K562 (cell line): ENCODE measurements at places on chromosomes 13 and 19.

GRCh38 chr13:106033659-106034058, 501.8 kb downstream of the EFNB2 start:
- DNase-seq = no peak

GRCh38 chr19:46859637-46860124, 1.1 kb upstream of the ARHGAP35 start:
- DNase-seq = peak; percentile 65

DNA sequence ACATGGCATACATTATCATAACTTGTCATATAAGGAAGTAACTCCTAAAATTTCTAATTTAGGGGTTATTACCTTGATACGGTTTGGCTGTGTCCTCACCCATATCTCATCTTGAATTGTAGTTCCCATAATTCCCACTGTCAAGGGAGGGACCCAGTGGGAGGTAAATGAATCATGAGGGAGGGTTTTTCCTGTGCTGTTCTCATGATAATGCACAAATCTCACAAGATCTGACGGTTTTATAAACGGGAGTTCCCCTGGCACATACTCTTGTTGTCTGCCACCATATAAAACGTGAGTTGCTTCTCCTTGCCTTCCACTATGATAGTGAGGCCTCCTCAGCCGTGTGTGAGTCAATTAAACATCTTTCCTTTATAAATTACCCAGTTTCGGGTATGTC, 76.0 kb downstream of the ZDHHC20 start:
- no peak for DNase-seq

GRCh38 chr13:99053636-99054233, 75.9 kb upstream of the DOCK9 start:
- peak; percentile 88 for DNase-seq

- peak; percentile 31 for DNase-seq
Measured at GRCh38 chr13:94464771-94465170, 14.7 kb downstream of the DCT start.

DNA sequence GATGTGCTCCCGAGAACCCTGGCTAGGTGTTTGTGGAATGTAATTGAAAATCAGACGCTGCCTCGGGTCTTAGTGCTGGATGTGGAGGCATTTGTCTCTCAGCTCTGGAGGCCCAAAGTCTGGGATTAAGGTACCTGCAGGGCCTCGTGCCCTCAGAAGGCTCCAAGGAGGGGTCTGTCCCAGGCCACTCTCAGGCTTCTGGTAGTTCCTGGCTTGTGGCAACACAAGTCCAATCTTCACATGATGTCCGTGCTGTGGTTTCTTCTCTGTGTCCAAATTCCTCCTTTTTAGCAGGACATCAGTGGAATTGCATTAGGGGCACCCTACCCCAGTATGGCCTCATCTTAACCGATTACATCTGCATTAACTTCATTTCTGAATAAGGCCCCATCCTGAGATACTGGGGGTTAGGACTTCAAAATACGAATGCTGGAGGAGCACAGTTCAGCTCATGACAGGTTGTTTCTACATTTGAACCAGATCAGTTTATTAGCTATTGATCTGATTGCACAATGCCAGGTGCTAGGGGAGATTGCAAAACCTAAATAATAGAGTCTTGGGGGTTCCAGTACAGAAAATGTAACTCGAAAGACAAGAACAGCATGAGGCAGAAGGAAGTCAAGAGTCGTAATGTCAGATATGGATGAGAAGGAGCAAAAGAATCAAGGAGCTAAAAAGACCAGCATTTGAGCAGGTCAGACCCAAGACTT, 3.9 kb downstream of the ARHGEF7 start:
- no peak for DNase-seq

DNA sequence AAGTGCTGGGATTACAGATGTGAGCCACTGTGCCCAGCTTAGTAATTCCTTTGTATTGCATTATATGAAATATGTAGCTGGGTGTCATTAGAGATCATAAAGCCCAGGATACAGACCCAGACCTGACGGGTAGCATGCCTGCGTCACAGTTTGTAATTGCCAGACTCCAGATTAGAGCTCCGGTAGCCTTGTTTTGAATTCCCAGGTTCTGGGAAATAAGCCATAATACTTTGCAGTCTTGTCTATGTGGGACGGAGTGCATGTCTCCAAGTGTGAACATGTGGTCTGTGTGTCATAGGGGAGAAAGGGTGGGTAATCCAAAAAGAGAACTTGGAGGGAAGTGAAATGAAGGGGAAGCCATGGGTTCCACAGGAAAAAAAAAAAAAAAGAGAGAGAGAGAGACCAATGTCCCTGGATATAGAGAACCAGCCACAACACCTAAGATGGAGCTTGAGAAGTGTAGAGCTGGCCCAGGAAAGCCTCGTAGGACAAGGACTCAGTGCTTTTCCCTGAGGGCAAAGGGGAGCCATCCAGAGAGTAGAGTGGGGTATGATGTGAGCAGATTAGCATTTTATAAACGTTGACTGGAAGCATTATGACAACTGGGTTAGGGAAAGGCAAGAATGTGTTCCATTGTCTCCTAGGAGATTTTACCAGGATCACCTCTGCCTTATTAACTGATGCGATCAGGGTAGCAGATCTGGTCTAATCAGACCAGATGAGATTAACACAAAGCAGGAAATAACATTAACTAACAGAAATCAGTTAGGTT, 2.6 kb downstream of the ZSCAN4 start:
- no peak for DNase-seq

GRCh38 chr13:55583953-55584593, 1556.6 kb upstream of the PRR20A start:
- DNase-seq = no peak

DNA sequence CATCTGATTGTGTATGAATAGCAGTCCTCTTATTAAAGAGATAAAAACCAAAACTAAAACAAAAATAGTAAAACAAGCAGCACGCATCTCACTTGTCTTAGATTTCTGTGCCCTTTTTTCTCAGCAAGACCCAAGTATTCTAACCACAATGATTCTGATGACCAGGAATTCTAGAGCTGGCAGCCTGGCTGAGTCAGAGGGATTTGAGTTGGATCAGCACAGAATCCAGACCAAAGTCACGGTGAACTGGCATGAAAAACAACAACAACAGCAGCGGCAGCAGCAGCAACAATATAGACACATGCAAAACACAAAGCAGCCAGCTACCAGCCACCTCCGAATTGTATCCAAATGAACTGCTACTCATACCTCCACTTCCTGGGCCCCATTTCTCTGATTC, 360.5 kb downstream of the KCNRG start:
- DNase-seq = no peak

- DNase-seq = no peak
Measured at GRCh38 chr13:89822467-89822866, 1525.0 kb upstream of the MIR17HG start.

- no peak for DNase-seq
Measured at GRCh38 chr19:31961191-31961590, 384.2 kb upstream of the ZNF507 start.

GRCh38 chr19:55050749-55051532, 12.0 kb downstream of the RDH13 start:
- DNase-seq = no peak

GRCh38 chr19:2624537-2625091, 77.9 kb downstream of the GNG7 start:
- no peak for DNase-seq

DNA sequence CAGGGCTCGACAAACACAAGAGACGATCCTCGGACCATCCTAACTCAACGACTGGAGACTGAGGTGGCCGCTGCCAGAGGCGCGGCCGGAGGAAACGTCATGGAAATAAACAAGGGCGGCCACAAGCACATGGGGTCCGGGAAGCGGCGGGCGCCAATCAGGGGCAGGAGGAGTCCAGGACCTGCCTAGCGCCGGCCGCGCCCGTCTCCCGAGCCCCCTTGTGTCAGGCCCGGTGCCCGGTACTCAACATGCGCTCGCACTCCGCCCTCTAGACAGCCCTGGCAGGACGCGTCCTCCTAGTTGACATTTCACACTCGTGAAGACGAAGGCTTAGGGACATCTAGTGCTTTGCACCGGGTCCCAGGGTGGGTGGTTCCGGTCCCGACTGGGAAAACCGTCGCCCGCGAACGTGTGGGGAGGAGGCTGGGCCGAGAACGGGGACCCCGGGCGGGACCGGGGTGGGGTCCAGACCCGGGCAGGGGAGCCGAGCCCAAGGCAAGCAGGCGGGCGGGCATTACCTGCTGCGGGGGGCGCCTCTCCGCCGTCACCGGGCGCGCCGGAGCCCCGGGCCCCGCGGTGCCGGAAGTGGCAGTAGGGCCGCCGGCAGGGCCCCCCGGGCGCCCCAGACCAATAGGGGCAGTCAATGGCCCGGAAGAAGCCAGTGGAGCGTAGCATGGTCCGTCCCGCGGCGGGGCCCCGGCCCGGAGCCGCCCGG, 442 bp downstream of the REXO1 start:
- peak; percentile 56 for DNase-seq

- DNase-seq = no peak
Measured at GRCh38 chr13:39777527-39778061, 122.1 kb downstream of the COG6 start.
